SK-N-SH (cell line): ENCODE measurements at places on chromosomes 5 and 9. TPM values are rescaled to one million over a fixed set of nuclear protein-coding genes. Genes with fewer than 3 reads are reported as not detected.
A peak's percentile ranks its signal among the peaks of the same experiment; 100 is the strongest.

DNA sequence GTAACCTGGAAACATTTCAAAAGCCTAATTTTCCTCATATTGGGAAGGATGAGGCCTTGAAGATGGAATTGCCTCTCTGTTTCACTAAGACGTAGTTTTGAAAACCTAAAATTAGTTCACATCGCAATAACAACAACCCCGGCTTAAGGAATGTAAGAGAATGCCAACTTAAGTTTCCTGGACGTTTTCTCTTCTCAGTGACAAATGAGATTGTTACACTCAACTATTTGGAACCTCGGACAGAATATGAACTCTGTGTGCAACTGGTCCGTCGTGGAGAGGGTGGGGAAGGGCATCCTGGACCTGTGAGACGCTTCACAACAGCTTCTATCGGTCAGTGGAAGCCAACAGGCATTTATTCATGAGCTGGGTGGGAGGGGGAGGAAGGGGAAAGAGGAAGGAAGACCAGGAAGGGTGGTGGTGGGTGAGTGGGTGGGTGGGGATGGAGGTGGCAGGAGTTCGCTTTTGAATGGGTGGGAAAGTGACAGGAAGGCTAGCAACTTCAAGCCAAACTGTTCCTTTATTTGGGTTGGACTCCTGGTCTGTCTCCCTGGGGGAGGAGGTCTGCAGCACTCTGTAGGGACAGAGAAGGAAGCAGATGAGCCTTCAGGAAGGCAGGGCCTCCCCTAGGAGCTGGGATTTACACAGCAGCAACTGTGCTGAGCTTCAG, 83.4 kb downstream of the TEK start:
- DNase-seq, result no peak

GRCh38 chr9:101398930-101399642, 435 bp downstream of the ZNF189 start:
- DNase-seq, result no peak

- no peak for DNase-seq
Measured at GRCh38 chr5:121982146-121982892, 20.5 kb downstream of the SRFBP1 start.

DNA sequence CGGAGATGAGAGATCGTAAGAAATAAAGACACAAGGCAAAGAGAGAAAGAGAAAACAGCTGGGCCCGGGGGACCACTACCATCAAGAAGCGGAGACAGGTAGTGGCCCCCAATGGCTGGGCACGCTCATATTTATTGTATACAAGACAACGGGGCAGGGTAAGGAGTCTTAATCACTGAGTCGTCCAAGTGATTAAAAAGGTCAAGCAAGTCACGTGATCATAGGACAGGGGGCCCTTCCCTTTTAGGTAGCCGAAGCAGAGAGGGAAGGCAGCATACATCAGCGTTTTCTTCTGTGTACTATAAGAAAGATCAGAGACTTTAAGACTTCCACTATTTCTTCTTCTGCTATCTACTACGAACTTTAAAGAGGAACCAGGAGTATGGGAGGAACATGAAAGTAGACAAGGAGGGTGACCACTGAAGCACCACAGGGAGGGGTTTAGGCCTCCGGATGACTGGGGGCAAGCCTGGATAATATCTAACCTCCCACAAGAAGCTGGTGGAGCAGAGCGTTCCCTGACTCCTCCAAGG, 24.6 kb upstream of the QSOX2 start:
- no peak for DNase-seq

GRCh38 chr9:27353474-27354229, 56.7 kb upstream of the EQTN start:
- peak; percentile 64 for DNase-seq

DNA sequence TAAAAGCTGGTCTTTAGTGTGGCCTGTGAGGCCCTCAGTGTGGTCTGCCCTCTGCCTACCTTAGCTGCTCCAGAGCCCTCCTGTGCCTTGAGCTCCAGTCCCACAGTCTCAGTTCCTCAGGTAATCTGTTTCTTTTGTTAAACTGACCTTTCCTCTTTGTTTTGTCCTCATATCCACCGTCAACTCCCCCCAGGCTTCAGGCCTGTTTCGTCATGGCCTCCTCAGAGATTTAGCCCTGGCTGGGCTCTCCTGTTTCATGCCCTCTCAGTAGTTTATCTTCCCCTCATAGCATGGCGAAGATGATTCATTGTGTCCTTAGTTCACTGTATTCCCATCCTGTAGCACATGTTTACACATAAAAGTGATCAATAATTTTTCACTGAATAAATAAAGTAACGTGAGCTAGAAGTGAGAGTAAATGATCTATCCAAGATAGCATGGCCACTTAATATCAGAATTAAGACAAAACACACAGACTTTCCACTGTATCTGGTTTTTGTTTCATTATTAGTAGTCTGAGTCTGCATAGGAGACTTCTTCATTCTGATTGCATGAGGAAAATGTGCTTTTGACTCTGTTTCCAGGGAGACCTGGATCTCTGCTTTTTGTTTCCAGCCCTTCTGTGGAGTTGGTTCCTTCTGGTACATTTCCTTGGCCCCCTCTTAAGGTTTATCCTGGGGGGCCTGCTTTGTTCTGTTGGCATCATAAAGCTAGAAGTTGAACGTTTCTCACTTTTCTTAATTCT, 70.5 kb downstream of the SNX24 start:
- no peak for DNase-seq

DNA sequence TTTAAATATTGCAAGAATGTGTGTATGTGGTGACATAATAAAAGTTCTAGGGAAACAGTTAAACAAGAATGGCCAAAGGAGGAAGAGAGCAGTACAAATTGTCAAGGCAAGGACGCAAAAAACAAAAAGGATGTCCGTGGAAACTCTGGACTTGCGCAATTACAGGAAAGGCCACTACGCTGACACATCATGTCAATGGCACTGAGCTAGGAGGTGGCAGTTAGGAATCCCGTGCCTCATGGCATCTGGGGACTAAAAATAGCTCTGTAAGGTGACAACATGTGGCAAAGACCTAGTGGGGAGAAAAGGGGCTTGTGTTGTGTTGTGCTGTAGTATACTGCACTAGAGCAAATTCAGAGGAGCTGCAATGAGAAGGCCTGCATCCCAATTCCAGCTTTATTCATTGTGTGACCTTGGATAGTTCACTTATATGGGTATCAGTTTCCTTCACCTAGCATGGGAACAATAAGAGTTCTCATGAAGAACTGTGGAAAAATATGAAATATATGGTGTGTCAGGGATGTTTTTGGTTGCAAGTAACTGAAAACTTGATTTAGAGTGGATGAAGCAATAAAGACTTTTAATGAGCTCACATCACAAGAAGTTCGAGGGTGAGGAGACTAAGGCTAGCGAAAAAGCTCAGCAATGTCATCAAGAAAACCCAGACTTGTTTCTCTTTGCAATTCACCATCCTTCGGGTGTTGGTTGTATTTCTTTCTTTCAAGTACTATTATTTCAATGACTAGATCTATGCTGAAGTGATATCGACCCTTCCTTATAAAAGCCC, 124.1 kb upstream of the STC2 start:
- no peak for DNase-seq

LIX1 gene
- 0.02 TPM in 1 of 2 replicates, not detected in the other for polyA plus RNA-seq
